ENCODE measurements at places on chromosomes 16 and 17.
A peak's percentile ranks its signal among the peaks of the same experiment; 100 is the strongest.

GRCh38 chr17:82661717-82662683 is 13.8 kb upstream of the WDR45B start:
- DNase-seq, result no peak

GRCh38 chr16:11484691-11485258 is 101.9 kb downstream of the LITAF start:
- peak; percentile 62 for DNase-seq

- DNase-seq, result no peak
Observed at GRCh38 chr16:56094231-56094630, 97.1 kb upstream of the GNAO1 start.

GRCh38 chr16:23269248-23269953 is 32.7 kb upstream of the SCNN1B start:
- no peak for DNase-seq

DNA sequence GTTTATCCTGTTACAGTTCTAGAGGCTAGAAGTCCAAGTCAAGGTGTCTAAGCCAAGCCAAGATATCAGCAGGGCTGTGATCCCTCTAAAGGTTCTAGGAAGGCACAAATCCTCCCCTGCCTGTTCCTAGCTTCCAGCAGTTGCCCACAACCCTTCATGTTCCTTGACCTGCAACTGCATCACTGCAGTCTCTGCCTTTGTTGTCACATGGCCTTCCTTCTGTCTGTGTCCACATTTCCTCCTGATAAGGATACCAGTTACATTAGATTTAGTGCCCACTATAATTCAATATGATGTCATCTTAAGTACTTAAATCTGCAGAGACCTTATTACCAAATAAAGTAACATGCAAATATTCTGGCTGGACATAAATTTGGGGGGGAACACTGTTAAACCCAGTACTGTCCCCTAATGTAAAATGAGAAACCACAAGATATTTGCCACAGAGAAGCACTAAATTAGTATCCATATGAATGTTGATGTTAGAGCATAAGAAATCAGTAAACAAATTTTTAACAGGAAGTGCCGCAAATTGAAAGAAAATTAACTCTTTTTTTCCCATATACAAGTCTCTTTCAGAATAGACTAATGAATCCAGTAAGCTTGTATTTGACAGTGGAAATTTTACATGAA is 4.7 kb downstream of the UQCRC2 start:
- no peak for DNase-seq

GRCh38 chr17:2695961-2696760 is 15.4 kb downstream of the CLUH start:
- no peak for DNase-seq

GRCh38 chr17:16905593-16906191 is 66.2 kb downstream of the TNFRSF13B start:
- DNase-seq, result no peak

DNA sequence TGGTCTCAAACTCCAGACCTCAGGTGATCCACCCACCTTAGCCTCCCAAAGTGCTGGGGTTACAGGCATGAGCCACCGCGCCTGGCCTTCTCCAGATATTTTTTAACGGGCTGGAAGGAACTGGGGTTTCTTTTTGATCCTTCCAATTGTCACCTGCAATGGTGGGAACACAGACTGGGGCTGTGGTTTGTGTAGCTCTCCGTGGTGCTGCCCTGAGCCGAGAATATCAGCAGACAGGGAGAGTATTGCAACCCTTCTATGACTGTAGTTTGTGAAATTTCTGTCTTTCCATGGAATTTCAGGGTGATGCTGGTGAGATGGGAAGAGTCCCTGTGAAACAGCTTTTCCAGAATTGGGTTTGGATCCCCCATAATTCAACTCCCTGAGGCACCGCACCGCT is 263.5 kb downstream of the ENGASE start:
- no peak for DNase-seq

GRCh38 chr17:20228410-20228809 is 219.3 kb downstream of the SPECC1 start:
- DNase-seq, result no peak

- no peak for DNase-seq
Observed at GRCh38 chr16:23578101-23578830, 17.9 kb downstream of the NDUFAB1 start.

- DNase-seq, result no peak
Observed at GRCh38 chr17:39393736-39394135, 7.7 kb downstream of the FBXL20 start.

- DNase-seq, result peak; percentile 41
Observed at GRCh38 chr16:57284209-57284951, at the start of gene PLLP. Gene PLLP, minus strand, starts transcription at chr16:57284672. Its CDS starts 132 bp downstream, at chr16:57284540.

GRCh38 chr17:2468270-2468669 is 43.4 kb downstream of the METTL16 start:
- DNase-seq, result peak; percentile 27

DNA sequence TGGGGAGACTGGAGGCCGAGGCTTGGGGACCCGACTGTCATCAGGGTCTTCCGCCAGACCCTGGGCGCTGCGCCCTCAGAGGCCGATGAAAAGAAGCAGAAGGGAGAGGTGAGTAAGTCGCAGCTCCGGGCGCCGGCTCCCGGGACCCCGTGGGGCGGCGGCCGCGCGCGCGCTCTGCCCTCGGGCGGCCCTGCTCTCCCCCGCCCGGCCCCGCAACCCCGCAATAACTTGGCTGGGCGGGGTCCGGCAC is 392 bp upstream of the ABHD15 start:
- DNase-seq, result no peak

GRCh38 chr17:46121841-46122485 is 71.3 kb downstream of the KANSL1 start:
- no peak for DNase-seq

DNA sequence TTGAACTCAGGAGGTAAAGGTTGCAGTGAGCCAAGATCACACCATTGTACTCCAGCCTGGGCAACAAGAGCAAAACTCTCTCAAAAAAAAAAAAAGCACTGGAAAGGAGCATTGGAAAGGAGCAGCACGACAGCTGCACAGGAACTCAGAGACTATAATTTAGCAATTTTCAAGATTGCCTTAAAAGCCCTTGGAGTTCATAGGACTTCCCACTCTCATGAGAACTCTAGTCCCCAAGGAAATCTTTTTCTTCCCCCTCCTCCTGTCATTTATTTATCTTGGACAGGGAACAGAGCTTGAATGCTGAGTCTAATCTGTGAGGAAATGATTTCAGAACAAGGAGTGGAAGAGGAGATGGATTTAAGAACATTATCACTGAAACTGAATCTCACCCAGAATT is 69.0 kb downstream of the PLXDC1 start:
- peak; percentile 20 for DNase-seq

DNA sequence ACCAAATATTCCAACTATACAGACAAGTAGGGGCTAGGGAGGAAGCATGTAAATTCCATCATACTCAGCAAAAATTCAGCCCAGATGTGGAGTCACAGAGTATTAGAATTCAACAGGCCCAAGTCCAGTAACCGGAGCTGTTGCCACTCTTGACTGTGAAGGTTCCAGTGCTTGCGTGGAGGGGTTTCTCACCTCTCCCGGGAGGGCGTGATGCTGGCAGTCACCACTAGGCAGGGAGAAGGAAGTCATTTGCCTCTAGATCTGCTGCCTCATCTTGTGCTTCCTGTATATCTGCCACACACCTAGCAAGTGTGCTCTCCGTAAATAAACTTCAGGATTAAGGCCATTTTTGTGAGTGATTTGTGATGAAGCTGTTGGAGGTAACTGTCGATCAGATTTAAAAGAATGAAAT is 1.0 kb upstream of the CKLF start:
- DNase-seq, result peak; percentile 15

GRCh38 chr16:28210979-28211588 is 681 bp downstream of the XPO6 start:
- DNase-seq, result peak; percentile 86

DNA sequence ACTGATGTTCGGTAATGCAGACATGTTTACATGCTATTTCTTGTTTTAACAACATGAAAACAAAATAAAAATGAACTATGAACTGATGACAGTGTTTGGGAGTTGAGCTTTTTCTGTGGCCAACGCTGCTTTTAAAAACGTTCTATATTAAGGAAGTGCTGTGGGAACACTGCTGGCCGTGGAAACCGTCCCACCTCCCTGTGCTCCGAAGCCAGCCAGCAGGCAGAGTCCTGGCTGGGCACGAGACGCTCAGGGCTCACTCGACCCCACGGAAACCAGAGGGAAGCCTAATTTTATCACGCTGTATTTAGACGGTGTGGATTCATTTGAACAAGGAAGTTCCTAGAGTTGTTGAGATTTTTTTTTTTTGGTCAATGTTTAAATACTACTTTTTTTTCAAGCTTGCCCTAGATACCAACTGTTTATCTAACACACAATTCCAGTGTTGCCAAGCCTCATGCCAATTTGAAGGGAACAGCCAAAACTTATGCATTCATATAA is 25.8 kb downstream of the ADCY9 start:
- DNase-seq, result no peak

- DNase-seq, result peak; percentile 26
Observed at GRCh38 chr17:63973930-63974593, 1.3 kb upstream of the SCN4A start.

DNA sequence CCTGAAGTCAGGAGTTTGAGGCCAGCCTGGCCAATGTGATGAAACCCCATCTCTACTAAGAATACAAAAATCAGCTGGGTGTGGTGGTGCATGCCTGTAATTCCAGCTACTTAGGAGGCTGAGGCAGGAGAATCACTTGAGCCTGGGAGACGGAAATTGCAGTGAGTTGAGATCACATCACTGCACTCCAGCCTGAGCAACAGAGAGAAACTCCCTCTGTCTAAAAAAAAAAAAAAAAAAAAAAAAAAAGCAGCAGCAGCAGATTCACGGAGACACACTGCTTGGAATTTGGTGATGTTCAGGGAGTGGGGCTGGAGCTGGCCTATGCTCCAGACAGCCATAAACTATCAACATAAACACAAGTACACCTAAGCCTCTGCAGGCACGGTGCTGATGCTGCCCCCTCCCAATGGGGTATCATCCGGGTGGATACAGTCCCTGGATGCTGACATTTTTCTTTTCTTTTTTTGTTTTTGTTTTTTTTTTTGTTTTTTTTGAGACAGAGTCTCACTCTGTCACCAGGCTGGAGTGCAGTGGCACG is 39.6 kb upstream of the RHOT1 start:
- DNase-seq, result no peak

DNA sequence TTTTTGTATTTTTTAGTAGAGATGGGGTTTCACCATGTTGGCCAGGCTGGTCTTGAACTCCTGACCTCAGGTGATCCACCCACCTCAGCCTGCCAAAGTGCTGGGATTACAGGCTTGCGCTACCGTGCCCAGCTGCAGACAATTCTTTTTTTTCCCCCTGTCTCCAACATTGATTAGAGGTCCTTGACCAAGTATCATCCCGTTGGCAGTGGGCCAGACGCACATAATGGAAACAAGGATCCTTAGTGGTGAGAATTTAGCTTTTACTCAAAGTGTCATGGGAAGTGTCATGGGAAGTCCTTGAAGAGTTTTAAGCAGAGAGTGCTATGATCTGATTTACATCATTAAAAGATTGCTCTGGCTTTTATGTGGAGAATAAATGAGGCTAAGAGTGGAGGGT is 2.1 kb upstream of the FBXO47 start:
- no peak for DNase-seq

GRCh38 chr16:23432176-23433128 is 20.5 kb downstream of the COG7 start:
- no peak for DNase-seq

- DNase-seq, result no peak
Observed at GRCh38 chr16:87536795-87537142, 43.9 kb upstream of the ZCCHC14 start.

DNA sequence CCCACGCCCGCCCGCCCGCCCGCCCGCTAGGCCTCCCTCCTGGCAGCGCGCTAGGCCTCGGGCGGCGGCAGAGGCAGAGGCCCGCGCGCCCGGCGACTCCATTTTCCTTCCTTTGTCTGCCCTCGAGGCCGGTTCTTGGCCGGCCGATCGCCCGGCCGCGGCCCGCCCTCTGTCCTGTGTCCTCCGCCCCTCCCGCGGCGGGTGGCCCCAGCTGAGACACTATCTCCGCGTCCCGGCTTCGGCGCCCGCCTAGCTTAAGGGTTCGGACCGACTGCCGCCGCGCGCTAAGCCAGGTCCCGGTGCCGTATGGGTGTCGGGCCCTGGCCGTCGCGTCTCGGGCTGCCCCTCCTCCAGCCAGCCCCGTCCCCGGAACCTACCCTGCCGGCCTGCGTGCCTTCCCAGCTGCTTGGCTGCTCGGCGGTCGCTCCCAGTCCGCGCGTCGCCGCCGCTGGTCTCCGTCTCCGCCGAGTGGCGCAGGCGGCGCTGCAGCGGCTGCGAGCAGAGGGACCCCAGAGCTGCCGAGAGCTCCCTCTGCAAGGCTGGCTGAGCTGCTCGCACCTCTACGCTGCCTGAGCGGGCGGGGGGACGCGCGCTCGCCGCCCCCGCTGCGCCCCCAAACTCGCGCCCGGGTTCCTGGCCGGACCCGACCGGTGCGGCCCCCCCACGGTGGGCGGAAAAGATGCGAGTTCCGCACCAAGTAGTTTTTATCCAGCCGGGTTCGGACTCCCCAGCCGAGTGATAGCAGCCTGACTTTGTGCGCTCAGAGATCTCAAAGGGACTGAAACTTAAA is 787 bp downstream of the CTCF start:
- DNase-seq, result no peak

GRCh38 chr16:48831076-48831722 is 221.2 kb upstream of the N4BP1 start:
- no peak for DNase-seq

- DNase-seq, result no peak
Observed at GRCh38 chr16:1541293-1542165, 8.1 kb downstream of the TMEM204 start.

DNA sequence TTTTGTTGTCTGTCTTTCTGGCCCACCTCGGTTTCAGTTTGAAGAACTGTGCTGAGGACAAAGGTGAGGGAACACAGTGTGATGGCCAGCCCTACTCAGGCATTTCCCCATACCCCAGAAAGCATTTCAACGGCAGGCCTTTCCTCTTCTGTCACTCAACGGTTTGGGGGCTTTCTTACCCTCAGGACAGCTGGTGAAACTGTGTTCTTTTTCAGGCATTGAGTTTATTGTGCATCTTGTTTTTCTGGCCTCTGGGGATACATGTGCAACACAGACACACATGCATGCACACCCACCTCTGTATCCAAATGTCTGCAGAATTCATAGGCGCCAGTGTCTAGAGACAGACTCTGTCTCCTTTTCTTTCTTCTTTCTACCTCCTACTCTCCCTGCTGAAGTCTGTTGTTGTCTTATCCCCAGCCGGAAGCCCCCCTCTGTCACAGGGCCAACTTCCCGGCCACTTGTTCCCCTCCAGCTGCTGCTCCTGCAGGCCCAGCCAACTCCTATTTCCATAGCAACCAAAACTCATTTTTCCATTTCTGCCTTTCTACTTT is 17.0 kb downstream of the CHD9 start:
- no peak for DNase-seq

- no peak for DNase-seq
Observed at GRCh38 chr17:31053071-31053470, 41.7 kb upstream of the NF1 start.
